ENCODE measurements at places on chromosomes 4 and X.

DNA sequence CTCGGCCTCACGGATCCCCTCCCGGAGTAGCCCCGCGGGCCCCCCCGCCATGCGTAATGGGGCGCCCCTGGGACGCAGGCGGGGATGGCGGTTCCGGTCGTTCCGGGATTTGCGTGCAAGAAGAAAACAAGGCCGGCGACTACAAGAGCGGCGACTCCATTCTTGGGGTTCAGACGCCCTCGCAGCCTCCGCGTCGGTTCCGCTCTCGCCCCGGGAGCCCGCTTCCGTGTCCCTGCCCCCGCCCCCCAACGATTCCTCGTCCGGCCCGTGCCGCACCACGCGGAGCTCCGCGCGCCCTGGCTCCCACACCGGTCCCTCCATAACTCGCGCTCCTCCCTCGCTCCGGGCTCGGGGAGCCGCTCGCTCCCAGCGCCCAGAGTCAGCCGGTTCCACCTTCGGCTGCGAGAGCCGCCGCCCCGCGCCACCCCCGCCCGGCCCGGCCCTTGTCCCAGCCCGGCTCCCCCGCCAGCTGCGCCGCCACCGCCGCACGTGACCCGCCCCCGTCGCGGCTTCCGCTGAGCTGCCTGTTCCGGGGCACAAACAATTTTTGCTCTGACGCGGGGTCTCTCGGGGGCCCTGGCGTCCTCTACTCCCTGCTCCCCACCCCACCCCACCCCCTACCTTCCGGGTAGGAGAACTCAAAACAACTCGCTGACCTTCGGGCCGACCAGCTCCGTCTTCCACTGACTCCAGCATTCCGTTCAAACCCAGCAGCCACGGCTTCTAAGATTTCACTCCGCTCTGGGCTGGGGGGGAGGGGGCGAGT lies 78.8 kb upstream of the BCOR start:
- DNase-seq, result no peak

DNA sequence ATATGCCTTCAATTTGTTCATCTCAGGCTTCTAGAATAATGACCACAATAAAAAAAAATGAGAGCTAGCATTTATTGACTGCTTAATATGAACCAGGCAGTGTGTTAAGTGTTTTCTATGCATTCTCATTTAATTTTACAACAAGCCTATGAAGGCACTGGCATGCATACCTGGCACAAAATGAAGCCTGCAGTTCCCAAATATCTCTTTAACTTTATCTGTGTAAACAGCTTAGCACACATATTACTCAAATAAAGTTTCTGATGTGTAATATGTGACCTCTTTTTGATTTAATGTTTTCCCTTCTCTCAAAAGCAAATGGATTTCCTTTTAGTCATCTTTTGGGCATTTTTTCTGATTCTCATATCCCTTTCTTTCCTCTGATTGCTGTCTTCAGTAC lies 671.8 kb downstream of the PCDH7 start:
- DNase-seq, result no peak

GRCh38 chrX:20397587-20397986 lies 130.9 kb upstream of the RPS6KA3 start:
- no peak for DNase-seq

DNA sequence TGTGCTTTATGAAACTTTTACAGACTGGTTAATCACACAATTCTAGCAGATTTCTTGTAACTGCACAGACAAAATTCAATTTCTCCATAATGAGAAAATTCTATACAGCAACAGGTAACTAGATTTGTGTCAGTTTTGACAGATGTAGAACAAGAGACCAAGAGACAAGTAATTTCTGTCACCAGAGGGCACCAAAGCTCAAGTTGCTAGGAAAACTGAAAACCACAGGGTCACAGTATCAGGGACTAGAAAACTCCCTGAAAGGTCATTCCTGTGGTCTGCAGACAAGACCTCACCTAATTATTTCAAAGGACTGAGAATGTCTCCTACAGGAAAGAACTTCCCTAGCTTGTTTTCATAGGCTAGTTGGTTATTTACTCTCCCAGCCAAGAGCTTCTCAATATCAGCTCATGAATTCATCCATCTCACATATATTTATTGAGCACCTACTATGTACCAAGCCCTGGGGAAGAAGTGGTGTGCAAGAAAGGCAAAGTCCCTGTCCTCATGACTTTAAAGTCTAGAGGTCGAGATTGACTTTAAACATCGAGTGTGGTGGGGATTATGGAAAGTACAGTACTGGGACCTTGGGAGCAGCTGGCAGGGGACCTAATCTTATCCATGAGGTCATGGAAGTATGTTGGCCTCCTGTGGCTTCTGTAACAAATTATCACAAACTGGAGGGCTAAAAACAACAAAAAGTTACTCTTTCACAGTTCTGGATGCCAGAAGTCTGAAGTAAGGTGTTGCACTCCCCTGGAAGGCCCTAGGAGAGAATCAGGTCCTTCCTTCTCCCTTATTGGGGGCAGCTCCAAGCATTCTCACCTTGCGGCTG lies 47.8 kb upstream of the SETD7 start:
- peak; percentile 23 for DNase-seq

DNA sequence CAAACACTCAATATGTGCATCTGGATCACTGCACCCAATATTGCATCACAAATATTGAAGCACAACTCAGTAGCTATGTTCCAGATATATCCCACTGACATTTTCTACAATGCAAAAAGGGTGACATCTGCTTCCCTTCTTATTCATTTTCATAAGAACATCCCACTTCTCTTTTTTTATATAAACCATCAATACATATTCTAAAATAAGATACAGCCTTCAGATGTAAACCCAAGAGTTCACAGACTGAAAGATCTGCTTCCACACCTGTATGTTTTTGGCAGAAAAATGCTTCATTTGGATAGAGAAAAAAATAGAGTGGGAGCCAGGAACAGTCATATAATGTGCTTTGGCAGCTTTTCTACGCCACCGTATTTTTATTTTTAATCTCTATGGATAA lies 815.6 kb upstream of the ADGRL3 start:
- DNase-seq, result no peak

GRCh38 chr4:80448056-80448455 lies 112.5 kb downstream of the CFAP299 start:
- DNase-seq, result no peak

DNA sequence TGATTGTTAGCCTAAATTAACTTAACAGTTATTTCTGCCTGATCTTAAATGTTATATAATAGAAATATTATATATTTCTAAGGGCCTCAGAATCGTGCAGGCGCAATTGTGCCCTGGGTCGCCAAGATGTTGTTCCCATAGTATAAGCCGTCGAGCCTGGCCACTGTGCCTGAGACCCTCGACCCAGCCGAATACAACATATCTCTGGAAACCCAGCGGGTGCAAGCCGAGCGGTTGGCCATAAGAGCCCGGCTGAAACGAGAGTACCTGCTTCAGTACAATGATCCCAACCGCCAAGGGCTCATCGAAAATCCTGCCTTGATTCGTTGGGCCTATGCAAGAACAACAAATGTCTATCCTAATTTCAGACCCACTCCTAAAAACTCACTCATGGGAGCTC lies 549.8 kb downstream of the KCTD8 start:
- DNase-seq, result no peak

DNA sequence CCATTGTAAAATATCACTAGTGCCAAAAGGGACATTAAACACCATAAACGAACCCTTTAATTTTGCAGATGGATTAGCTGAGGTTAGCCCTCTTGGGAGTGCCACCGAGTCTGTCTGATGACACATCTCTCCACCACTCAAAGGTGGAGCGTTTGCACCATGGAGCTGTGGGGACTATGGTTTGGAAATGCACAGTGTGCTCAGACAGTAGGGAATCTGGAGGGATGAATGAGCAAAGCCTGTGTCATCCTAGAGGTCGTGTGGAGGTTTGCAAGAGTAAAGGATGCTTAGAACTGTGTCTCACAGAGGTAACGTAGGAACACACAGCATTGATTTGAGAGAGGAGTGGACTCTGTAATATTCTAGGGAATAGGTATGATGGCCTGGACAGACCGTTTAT lies 93.7 kb downstream of the CLNK start:
- no peak for DNase-seq

DNA sequence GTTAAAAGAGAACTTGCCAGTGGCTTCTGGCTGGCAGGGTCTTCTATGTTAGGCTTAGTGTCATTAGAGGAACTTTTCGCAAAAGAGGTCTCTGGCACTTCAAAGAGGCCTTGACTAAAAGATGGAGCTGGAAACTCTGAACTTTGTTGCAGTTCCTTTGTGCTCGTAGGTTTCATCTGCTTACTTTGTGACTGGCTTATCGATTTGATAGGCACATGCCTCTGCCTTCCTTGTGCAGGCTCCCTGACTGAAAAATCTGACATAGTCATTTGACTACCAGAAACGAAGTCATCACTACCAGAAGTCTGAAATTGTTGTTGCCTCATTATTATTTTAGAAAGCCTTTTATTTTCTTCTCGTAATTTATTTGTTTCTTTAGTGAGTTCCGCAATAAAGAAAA lies 93.9 kb upstream of the IL13RA1 start:
- no peak for DNase-seq

GRCh38 chr4:143184217-143184502 lies 557 bp upstream of the USP38 start:
- DNase-seq, result no peak

DNA sequence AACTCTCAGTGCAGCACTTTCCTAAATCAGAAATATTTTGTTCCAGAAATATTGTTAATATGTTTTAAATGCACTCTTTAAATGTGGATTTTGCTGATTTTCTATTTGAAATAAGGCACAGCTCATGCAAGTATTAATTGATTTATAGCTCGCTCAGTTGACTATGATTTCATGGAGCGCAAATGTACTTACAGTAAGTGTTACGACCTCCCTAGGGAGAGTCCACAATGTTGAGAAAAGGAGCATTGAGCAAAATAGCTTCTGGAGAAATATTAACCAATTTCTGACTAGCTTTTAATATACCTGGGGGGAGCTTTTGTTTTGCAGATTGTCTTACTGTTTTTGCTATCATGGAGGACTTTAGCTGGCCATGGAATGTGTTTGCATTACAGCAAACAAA lies 1687.5 kb downstream of the STIM2 start:
- no peak for DNase-seq

GRCh38 chrX:41722816-41723618 lies 964 bp upstream of the GPR82 start:
- DNase-seq, result no peak

GRCh38 chrX:87900320-87900908 lies 382.8 kb downstream of the KLHL4 start:
- no peak for DNase-seq

DNA sequence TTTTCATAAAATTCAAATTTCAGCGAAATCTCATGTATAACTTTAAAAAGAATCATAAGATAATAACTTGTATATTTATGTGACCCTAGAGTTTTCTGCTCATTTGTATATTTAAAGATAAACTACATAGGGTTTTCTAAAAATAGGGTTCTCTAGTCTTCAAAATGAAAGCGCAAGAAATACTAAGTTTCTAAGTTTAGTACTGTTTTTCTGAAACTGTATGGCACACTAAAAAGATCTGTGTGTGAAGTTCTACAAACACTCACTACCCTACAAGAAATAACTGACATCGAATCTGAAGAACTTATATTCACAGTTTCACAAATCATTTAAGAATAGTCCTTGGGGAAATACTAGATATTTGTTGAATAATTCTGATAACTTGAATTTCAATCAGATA lies 38.7 kb upstream of the NDST4 start:
- DNase-seq, result no peak

DNA sequence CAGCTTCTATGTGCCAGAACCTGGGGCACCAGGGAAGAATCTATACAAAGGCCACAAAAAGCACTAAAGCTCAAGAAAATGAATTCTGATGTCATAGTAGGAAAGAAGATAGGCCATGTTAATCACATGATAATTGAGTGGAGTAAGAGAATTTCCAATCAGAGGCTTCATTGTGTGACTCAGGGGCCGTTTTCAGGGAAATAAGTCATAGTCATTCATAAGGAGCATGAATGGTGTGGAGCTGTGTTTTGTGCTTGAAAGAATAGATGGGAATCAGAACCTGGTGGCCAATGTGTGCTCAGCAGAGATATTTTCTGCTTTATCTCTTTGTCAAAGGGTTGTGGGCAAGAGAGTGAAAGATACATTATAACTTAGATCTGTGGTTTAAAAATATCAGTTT lies 102.4 kb upstream of the ZDHHC15 start:
- no peak for DNase-seq

DNA sequence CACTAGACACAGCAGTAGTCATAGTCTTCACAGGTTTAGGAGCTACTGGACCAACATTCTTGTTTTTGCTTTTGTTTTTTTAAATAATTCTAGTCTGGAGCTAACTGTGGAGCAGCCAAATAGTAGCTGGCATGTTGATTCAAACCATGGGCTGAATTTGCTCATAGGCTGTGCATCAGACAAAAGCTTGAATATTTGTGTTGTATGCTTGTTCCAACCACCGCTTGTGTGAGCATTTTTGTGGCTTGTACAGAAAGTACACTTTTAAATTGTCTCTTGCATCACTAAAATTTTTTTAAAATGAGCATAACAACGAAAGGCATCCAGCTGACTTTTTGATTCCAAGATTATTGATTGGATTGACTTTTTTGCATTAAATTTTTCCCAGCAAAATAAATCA lies 39.6 kb downstream of the CCNI start:
- no peak for DNase-seq

- DNase-seq, result no peak
These were observed 21.5 kb downstream of the FAM114A1 start for GRCh38 chr4:38889143-38889542.

DNA sequence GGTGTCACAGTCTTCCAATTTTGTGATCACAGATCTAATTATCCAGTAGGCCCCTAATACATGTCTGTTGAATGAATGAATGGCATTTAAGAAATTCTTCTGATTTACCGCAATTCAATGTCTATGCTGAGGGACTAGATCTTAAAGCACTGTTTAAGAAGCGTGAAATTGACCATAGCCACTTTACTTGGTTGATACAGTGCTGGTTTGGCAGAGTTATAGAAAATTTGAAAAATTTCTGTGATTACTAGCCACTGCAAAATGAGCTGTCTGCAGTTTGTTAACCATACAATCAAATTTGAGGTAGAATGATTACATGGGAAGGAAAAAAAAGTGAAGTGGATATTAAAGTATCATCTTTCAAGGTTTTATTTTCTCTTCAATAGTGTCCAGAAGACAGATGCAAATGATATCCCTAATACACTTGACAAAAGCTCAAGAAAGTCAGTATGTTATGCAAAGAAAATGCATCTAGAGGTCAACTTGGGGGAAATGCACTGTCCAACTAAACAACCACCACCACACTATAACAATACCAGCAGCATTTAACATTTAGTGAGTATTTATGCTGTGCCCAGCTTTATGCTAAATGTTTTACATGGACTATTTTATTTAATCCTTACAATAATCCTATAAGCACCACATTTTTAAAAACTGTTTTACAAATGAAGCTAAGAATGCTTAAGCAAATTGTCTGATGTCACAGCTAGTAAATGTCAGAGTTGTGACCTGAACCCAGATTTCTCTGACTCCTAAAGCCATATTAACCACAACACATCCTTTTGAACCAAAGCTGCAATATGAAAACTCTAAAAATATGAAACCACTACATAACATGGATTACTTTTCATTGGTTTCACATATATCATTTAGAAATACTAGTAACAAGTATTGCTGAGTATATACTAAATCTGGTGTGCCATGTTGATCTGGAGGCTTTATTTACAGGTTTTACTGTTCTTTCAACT lies 217.9 kb upstream of the MAB21L2 start:
- peak; percentile 41 for DNase-seq

All from NCI-H1105 treated with DMSO at 0.1 percent for 48 hours (cell line).